ENCODE measurements at places on chromosomes 4 and X. TPM values are rescaled to one million over a fixed set of nuclear protein-coding genes. Genes with fewer than 3 reads are reported as not detected.

GRCh38 chr4:76305971-76306881 lies at the start of gene STBD1:
TSS of gene STBD1 (plus strand) at chr4:76306733. CDS start at chr4:76306770, 37 bp downstream.
- H3K27me3 ChIP-seq, result no peaks in the 10 kb centered on the region
- H3K36me3 ChIP-seq, result no peaks in the 10 kb centered on the region
- peak; percentile 90 for DNase-seq
- peak within 1 kb of the TSS; percentile 63 for H3K4me3 ChIP-seq
- H3K4me1 ChIP-seq, result peaks cover 11% of the 10 kb centered on the region
- H3K27ac ChIP-seq, result peak within 1 kb of the TSS; percentile 93

DNA sequence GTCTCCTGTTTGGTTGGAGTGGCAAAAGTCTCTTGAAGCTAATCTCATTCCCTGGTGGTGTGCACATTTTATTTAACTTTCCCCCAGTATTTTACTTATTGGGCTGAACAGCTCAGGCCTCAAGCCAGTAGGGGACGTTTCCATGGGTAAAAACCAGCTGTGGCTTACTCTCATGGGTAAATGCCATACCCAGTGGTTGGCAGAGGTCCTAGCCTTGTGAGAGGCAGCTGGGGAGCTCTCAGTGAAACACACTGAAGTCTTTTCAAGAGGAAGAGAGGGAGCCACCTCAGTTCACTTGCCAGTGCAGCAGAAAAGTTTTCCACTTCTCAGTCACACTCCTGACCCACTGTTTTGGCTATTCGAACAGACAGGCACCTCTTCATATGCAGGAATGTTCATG lies 1964.2 kb downstream of the ARAP2 start:
- peak; percentile 21 for DNase-seq
- H3K27ac ChIP-seq, result no peak overlapping the region
- H3K4me3 ChIP-seq, result no peak overlapping the region
- H3K27me3 ChIP-seq, result no peaks in the 10 kb centered on the region
- H3K4me1 ChIP-seq, result no peaks in the 10 kb centered on the region

DNA sequence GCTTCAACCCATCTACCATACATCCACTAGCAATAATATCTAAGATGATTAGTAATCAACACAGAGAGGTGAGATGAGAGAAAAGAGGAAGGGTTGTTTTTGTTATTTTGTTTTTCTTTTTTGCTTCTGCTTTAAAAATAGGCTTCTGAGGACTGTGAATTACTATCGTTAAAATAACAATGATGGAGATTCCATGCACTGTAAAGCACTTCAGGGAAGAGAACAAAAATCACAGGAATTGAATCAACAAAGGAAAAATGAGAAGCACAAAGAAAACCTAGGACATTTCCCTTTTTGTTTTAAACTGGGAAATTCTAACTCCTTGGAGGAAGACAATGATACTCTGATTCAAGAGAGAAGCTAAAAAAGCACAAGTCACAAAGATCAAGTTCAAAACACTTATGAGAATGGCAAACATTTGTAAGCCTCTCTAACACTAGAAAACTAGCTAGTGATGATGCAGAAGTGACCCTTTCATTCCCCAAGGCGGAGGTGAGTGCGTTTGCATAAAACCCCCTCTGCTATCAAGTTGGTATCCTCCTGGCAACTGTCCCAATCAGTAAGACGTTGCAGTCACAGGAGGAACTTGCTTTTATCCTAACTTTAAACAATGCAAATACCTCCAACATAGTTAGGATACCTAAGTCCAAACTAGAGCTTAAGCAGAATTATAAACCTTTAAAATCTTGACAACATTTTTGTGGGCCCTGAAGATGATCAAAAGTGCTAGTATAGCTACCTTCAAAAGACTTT lies 308.5 kb downstream of the CAMK2D start:
- H3K27me3 ChIP-seq, result no peaks in the 10 kb centered on the region
- no peak overlapping the region for H3K4me3 ChIP-seq
- H3K27ac ChIP-seq, result no peak overlapping the region
- H3K36me3 ChIP-seq, result no peaks in the 10 kb centered on the region

DNA sequence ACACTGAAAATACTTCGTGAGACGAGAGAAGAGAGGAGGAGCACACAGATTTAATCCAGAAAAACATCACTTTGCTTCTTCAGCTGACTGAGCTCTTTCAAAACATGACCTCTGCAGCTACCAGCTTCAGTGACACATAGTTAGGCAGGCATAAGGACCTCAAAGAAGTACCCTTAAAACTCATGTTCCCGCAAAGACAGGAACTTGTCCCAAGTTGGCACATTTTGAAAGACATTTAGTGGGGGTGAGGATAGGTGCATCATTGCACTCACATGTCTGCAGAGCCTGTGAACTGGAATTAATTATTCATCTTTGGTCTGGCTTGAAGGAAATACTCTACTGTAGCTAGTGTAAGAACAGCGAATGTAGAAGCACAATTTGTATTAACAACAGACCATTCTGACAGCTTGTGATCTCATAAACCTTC lies 221.8 kb downstream of the MGST2 start:
- no peaks in the 10 kb centered on the region for H3K27me3 ChIP-seq
- H3K27ac ChIP-seq, result no peak overlapping the region
- no peaks in the 10 kb centered on the region for H3K36me3 ChIP-seq
- no peaks in the 10 kb centered on the region for H3K4me1 ChIP-seq

DNA sequence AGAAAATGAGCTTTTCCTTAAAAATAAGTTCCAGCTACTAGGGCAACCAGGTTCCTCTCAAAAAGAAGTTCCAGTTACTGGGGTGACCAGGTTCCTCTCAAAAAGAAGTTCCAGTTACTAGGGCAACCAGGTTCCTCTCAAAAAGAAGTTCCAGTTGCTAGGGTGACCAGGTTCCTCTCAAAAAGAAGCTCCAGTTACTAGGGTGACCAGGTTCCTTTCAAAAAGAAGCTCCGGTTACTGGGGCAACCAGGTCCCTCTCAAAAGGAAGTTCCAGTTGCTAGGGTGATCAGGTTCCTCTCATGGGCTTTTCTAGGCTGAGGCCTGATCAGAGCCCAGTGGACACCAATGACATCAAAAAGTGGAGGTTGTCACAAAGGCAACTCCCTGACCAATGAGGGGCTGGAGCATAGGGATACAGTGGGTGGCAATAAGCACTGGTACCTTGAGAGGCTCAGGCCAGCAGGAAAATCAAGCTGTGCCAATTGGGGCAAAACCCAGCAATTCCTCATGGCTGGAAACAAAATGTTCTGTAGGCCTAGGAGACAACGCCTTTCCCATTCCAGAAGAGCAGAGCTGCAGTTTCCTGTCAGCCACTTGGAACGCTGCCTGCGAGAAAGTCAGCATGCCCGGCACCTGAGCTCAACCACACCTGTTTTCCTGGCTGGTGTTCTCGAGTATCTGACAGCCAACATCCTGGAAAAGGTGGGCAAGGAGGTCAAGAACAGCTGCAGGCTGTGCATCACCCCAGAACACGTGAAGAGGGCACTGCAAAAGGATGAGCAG lies 12.3 kb upstream of the SYTL5 start:
- no peak overlapping the region for H3K4me3 ChIP-seq
- no peak overlapping the region for H3K27ac ChIP-seq
- H3K4me1 ChIP-seq, result no peaks in the 10 kb centered on the region
- no peaks in the 10 kb centered on the region for H3K27me3 ChIP-seq
- peak; percentile 75 for DNase-seq

- no peak overlapping the region for H3K4me3 ChIP-seq
- DNase-seq, result no peak
- no peaks in the 10 kb centered on the region for H3K36me3 ChIP-seq
- H3K4me1 ChIP-seq, result no peaks in the 10 kb centered on the region
- no peaks in the 10 kb centered on the region for H3K27me3 ChIP-seq
Observed at GRCh38 chr4:30386266-30386895, 333.8 kb upstream of the PCDH7 start.

- no peak overlapping the region for H3K4me3 ChIP-seq
- no peak overlapping the region for H3K27ac ChIP-seq
- DNase-seq, result no peak
- H3K4me1 ChIP-seq, result no peaks in the 10 kb centered on the region
Observed at GRCh38 chr4:98862371-98862770, 66.6 kb downstream of the EIF4E start.

DNA sequence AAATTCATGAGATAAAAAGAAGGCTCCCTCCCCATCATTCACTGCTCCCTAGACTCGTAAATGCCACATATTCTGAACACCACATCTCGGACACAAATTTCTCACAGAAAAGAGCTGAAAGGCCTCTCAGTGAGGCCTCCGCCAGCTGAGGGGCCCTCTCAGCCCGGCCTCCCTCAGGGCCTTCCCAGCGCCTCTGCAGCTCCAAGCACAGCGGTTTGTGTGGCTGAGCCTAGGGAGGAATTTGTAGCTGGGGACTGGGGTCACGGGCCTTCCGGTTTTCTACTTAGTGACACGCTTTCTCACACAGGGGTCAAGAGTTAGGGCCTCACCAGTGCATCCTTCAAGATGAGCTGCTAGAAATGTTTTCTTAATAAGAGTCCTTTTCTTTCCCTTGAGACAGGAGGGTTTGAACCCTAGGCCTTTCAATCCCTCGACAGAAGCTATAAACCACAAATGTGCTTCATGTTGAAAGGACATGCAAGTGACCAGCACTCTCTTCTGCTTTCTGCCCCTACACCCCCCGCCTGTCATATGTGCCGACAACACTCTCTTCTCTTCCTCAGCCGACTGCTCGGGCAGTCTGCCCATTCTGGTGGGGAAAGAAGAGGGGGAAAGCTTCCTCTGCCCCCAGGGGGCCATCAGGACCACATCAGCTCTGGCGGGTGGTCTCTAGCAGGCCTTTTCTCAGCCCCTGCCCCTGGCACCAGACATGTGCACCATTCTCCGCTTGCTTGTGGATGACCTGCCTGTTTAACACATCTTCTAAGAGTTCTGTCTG lies 104.9 kb downstream of the CHIC2 start:
- no peaks in the 10 kb centered on the region for H3K36me3 ChIP-seq
- no peak overlapping the region for H3K27ac ChIP-seq
- no peaks in the 10 kb centered on the region for H3K4me1 ChIP-seq

- peaks cover 4% of the 10 kb centered on the region for H3K27me3 ChIP-seq
- no peak overlapping the region for H3K27ac ChIP-seq
- no peak for DNase-seq
- no peak overlapping the region for H3K4me3 ChIP-seq
Observed at GRCh38 chrX:119655125-119655524, 37.8 kb downstream of the SEPTIN6 start.

DNA sequence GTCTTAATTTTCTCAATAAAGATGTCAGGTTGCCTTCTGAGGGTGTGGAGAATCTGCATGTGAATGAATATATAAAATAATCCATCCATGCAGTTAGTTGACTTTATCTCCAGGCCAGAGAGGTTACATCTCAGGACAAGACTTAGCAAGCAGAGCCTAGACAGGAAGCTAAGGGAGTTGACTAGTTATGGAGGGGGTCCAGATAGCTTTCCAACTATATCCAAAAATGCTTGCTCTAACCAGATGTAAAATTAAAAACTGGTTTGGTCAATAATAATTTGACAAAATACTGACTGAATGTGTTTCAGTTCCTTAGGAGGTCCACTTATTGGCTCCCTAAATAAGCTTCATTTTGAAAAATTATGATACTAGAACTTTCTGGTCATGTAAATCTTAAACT lies 101.4 kb downstream of the PAPSS1 start:
- peaks cover under 1% of the 10 kb centered on the region for H3K36me3 ChIP-seq
- no peak overlapping the region for H3K4me3 ChIP-seq
- peaks cover 4% of the 10 kb centered on the region for H3K4me1 ChIP-seq
- DNase-seq, result no peak

GRCh38 chrX:14616836-14617235 lies 87.5 kb downstream of the GLRA2 start:
- H3K4me3 ChIP-seq, result no peak overlapping the region
- H3K4me1 ChIP-seq, result no peaks in the 10 kb centered on the region
- H3K36me3 ChIP-seq, result no peaks in the 10 kb centered on the region
- no peak overlapping the region for H3K27ac ChIP-seq
- no peaks in the 10 kb centered on the region for H3K27me3 ChIP-seq
- DNase-seq, result no peak

- H3K36me3 ChIP-seq, result no peaks in the 10 kb centered on the region
- H3K27ac ChIP-seq, result no peak overlapping the region
- no peaks in the 10 kb centered on the region for H3K4me1 ChIP-seq
- no peaks in the 10 kb centered on the region for H3K27me3 ChIP-seq
- H3K4me3 ChIP-seq, result no peak overlapping the region
Observed at GRCh38 chr4:94428884-94429283, 22.9 kb upstream of the PDLIM5 start.

DNA sequence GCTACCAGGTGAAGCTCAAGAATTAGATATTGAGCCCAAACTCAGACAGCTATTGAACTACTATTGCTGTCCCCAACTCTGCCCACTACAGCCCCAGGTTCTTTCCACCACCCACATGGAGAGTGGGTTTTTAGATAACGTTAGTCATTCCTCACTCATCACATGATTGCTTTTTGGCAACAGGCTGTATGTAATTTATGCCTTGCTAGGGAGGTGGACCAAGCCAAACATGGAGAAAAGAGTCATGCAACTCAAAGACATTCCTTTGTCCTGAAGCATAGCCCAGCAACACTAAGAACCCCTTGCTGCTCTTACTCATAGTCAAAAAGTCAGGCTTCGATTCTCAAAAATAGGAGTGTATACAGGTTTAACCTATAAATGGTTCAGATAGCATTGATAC lies 275.9 kb upstream of the VCX3A start:
- H3K27me3 ChIP-seq, result no peaks in the 10 kb centered on the region
- H3K27ac ChIP-seq, result no peak overlapping the region
- H3K36me3 ChIP-seq, result no peaks in the 10 kb centered on the region
- H3K4me3 ChIP-seq, result no peak overlapping the region

DNA sequence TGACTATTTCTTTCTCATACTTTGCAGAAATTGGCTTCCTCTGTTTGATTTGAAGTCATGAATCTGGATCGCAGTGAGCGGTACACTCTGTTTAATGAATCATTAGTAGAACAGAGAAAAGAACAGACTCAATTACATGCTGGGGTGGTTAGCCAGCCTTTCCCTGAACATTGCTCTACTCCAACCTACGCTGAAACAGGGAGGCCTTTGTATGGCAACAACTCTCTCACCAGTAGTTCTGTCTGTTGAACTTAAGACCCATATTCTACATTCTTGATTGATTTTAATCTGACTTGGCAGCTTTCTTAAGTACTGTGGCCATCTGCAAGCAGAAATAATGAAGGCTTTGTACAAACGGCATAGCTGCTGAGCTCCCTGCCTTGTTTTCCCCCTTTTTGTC lies 19.0 kb upstream of the AP1S2 start:
- no peaks in the 10 kb centered on the region for H3K4me1 ChIP-seq
- H3K4me3 ChIP-seq, result no peak overlapping the region
- no peak for DNase-seq
- H3K27me3 ChIP-seq, result no peaks in the 10 kb centered on the region
- H3K27ac ChIP-seq, result no peak overlapping the region

GRCh38 chr4:148030193-148030873 lies 298.4 kb downstream of the ARHGAP10 start:
- H3K4me3 ChIP-seq, result no peak overlapping the region
- no peaks in the 10 kb centered on the region for H3K36me3 ChIP-seq
- no peaks in the 10 kb centered on the region for H3K27me3 ChIP-seq
- no peak for DNase-seq

- no peaks in the 10 kb centered on the region for H3K27me3 ChIP-seq
- no peak for DNase-seq
- H3K4me3 ChIP-seq, result peak overlapping the region; percentile 48
- H3K36me3 ChIP-seq, result no peaks in the 10 kb centered on the region
- H3K4me1 ChIP-seq, result peaks cover 9% of the 10 kb centered on the region
Observed at GRCh38 chr4:83010111-83010521, 507 bp downstream of the LIN54 start.

The ELK1 gene
- polyA plus RNA-seq, result 7.6 TPM

The ZNF81 gene
- polyA plus RNA-seq, result 2.5 TPM

The CDS1 gene
- polyA plus RNA-seq, result 4.6 TPM

The RAB28 gene
- 10.5 TPM for polyA plus RNA-seq

The MMRN1 gene
- polyA plus RNA-seq, result 2.7 TPM

The KLF3 gene
- 11.2 TPM for polyA plus RNA-seq
